ENCODE measurements at places on chromosomes 7 and 10.
A peak's percentile ranks its signal among the peaks of the same experiment; 100 is the strongest.

- no peak for DNase-seq
These were observed 155.6 kb downstream of the ANLN start for GRCh38 chr7:36545291-36545690.

GRCh38 chr7:115106316-115106715 is 184.4 kb downstream of the MDFIC start:
- DNase-seq: no peak

- no peak for DNase-seq
These were observed 27.4 kb upstream of the FXYD4 start for GRCh38 chr10:43344051-43344450.

DNA sequence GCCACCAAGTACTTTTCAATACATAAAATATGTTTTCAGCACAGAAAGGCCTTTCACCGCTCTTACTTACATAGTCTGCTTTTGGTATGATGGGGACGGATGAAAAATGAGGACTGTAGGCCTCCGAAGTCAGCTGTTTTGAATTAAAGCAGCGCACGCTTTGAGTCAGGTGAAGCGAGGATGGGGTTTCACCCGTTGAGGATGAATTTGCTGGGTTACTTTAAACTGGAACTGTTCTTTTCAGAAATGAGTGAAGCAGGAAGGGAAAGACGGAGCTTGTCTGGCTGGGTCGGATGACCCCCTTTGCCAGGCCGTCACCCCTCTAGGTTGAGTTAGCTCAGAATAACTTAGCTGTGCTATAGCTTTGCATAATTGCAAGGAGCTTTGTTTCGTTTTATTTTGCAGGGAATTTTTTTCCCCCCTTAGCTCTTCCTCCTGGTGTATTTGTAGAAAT is 40.0 kb downstream of the CUX1 start:
- DNase-seq: peak; percentile 3

DNA sequence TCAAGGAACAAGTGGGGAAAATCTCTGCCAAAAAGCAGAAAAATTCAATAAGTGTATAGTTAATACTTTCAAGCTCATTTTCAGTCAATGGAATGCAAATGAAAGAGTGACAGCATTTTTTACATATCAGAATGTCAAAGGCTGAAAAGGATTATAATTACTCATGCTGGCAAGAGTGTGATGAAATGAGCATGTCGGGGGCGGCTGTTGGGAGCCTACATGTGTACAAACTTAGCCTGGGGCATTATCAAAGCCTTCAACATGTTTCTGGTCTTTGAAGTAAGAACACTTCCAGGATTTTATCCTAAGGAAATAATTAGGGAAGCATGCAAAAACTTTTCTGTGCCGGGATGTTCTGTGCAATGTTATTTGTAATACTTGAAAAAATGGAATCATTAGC is 221.7 kb upstream of the LYZL1 start:
- DNase-seq: no peak

- DNase-seq: no peak
These were observed 2.4 kb downstream of the PILRB start for GRCh38 chr7:100360135-100360854.

All from activated CD4-positive, alpha-beta T cell treated with anti-CD3 and anti-CD28 coated beads, Interleukin-2, Interleukin-4, amounts not matched to agents 100 ng/mL and 50 ng/mL, durations not matched to agents 16 hours and 8 hours (primary cell).